ENCODE measurements at places on chromosomes 1 and 21.
A peak's percentile ranks its signal among the peaks of the same experiment; 100 is the strongest.

- DNase-seq, result no peak
These were observed 87.5 kb downstream of the AJAP1 start for GRCh38 chr1:4741876-4742423.

- DNase-seq, result no peak
These were observed 118.0 kb upstream of the IPO9 start for GRCh38 chr1:201710632-201711597.

GRCh38 chr21:26941421-26941820 is 25.5 kb downstream of the ADAMTS5 start:
- no peak for DNase-seq

DNA sequence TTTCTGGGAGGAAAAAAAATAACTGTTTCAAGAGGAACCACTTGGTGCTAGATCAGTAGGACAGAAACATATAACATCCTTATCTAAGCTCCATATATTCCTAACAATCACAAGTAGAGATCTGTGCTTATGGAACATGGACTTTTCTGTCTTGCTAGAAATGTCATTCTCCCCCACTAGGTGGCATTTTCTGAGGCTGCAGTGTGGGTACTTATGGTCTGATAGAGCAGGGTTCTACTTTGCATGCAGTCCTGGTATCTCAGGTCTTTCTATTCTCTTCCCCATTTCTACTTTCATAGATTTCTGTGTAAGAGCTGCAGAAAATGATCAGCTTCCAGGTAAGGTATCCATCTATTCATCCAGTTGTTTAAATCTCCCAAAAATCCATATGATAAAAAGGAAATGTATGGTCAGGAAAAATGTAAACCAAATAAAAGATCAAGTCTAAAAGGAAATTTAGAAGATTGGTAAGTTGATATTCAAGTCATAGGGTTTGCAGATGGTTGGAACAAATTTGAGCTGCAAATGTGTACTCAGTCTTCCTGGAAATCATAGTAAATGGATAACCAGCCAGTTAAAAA is 1.5 kb downstream of the ZNF684 start:
- peak; percentile 52 for DNase-seq

DNA sequence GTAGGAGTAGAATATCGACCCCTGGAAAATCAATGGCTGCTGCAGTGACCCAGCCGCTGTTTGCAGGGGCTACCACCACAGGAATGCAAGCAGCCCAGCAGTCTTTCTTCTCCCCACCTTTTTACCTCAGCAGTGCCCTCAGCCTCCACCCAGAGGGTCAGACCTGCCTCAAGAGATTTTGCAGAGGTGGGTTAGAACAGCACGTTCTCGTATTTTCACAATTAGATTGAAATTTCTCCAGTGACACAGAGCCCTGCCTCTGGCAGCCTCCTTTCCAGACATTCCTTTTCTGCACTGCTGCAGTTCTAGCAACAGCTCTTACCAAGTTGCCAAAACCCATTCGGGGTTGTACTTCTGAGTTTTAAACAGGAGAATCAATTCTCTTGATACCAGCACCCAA is 38.3 kb upstream of the PIGV start:
- no peak for DNase-seq

- no peak for DNase-seq
These were observed 6.7 kb downstream of the SLC1A7 start for GRCh38 chr1:53135735-53136114.

DNA sequence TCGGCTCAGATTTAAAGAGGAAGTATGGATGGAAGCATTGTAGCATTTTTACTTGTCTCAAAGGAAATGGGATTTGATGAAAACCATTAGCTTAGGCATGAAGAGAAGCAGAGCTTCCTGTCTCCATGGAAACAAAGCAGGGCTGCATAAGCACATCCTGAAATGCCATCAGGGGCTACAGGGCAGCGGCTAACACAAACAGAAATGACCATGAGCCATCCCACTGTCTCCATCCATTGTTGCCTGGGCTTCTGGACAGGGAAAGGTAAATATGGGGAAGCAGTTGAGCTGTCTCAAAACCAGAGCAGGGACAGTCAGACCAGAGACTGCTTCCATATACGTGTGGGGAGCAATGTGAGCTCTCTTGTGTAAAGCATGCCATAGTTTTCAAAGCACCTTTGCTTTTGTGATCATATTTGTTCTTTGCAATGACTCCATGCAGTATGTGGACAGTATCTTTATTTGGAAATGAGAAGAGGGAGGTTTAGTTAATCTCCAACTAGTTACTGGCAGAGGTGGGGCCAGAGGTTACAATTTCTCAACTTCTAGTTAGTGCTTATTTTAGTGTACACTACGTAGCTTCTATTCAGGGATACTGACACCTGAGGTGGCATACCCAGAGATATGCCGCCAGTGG is 176.1 kb downstream of the CACNA1E start:
- DNase-seq, result no peak

GRCh38 chr1:81443288-81443687 is 357.4 kb upstream of the ADGRL2 start:
- DNase-seq, result no peak

DNA sequence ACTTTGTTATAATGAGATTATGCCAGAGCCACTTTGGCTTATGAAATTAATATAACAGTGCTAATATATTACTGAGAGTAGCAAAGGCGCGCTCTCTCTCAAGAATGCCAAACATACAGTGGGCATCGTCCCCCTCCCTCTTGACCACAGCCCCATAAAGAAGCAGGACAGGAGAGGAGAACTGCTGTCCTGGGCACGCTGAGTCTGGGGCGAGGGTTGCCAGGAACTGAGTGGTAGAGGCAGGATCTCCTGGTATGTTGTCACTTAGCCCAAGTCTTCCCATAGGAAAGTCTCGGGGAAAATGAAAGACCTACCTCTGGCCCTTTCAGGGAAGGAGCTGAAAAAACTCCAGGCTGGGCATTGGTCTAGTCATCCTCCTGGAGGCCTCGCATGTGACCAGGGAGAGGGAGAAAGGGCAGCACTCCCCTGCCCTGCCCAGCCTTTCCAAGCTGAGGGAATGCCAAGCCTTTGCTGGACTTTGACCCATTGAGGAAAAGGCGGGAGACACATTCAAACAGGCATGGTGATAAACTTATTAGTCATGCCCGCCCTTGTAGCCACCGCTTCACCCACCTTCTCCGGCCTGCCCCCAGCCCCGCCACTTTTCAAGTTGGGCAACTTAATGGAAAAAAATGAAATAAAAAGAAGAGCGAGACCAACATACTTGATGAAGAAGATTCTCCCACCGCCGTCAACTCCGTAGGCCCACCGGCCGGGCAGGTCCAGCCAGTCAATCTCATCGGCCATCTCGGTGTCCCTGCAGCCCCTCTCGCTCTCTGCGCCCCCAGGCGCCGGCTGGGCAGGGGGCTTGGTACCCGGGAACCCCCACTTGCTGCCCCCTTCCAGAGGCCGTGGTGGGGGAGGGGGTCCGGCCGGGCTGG is 17.4 kb upstream of the PLEKHA6 start:
- no peak for DNase-seq

- no peak for DNase-seq
These were observed 106.7 kb downstream of the LEPR start for GRCh38 chr1:65527190-65527589.

GRCh38 chr21:25806060-25806459 is 71.3 kb downstream of the GABPA start:
- no peak for DNase-seq

- DNase-seq, result no peak
These were observed 28.5 kb downstream of the COA7 start for GRCh38 chr1:52669696-52670095.

- no peak for DNase-seq
These were observed 201.6 kb downstream of the SDCCAG8 start for GRCh38 chr1:243457363-243457982.

DNA sequence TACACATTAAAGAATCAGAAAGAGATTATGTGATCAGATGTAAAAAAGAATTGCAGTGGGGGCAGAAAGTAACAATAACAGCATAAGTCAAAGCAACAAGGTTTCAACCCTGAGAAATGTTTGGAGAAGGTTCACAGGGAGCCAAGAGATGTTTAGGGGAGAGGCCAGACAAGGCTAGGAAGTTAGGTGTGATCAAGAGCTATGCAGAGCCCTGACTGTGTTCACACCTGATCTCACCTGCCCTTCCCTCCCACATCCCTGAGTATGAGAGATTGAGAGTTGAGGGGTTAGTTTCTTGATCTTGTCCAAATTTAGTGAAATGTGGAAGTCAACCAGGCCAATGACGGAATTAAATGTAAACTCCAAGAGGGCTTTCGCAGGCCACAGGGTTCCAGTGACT is 10.2 kb downstream of the PTPN14 start:
- DNase-seq, result no peak

DNA sequence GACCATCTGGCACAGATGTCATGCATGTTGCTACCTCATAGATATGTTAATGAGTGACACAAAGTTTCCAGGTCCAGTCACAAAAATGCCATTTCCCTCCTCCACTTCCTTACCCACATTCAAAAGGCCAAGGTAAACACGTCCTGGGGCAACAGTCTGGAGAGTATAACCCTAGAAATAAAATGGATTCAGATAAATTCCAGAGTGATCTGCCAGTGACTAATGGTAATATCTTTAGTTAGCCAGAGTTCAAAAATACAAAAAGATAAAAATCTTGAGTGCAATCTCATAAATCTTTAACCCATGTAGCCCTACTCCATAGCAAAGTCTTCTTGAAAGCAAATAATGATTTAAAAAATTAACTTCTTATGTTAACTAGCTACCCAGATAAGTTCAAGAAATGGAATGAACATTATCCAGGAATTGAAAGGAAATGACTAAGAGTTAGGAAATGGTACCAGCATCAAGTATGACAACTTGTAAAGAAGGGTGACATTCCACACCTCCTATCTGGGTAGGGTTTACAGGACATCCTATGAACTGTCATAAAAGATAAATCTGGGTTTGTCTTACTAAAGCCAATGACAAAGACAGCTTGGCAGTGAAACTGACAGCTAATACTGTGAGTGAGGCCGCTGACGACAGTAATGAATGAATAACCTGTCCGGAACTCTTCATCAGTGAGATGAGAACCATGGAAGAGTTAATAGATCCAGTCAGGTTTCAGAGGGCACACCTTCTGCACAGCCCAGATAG is 18.1 kb downstream of the RGS2 start:
- DNase-seq, result no peak

DNA sequence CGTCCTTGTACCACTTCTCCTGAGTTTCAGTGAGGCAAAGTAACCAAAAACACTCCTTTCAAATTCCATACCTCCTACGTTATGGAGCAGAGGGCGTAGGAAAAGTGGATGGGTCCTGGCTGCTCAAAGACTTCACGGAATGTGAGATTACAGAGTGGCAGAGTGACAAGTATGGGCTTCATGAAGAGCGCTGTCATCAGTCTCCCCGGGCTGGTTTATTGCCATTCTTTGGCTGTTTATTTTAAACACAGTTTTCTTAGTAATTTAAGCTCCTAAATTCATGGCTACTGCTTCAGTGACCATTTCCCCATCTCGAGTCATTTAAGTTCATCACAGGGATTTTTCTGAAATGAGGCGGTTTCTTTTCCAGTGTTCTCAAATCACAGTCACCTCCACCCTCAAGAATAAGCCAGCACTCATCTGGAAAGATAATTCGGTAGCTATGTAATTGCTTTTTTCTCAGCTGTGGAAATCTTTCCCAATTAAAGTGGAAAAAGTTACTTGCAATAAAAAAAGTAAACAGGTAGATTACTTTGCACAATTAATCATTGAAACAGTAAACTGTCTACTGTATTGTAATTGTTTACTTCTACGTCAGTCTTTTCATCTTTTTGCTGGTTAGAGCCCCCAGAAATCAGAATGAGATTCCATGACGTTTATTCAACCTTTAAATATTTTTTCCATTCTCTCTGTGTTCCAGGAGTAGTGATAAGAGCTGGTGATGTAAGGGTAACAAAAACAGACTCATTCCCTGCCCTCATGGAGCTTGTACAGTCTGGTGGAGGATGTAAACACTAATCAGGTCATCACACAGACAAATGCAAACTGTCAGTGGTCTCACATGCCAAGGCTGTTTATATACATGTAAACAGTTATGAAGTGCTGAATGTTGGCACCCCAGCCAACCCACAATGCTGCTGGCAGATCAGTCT is 3.0 kb upstream of the SMYD2 start:
- no peak for DNase-seq

DNA sequence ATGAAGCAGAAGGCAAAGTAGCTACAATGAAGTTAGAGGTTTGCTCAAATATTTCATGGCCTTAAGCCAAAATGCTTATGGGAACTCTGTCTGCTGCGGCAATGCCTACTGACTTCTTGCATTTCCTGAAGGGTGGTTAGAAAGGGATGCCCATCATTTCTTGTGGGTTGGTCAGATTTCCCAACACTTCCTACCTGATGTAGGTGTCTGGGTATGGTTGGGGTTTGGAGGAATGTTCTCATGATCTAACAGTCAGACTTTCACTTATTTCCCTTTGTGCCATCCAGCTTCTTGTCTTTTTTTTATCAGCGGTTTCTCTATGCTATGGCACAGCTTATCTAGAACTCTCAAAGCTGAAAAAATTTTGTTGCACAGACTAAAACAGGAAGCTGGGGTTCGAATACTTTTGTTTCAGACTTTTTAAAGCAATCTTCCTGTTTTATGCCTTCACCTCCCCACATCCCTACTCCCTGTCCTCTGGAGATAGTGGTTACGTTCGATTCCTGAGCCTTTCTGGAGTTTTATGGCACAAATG is 307.7 kb downstream of the USP25 start:
- DNase-seq, result peak; percentile 73

- DNase-seq, result no peak
These were observed 2.7 kb downstream of the CELF3 start for GRCh38 chr1:151713874-151714273.

- DNase-seq, result no peak
These were observed 44.2 kb upstream of the KDM4A start for GRCh38 chr1:43605766-43606165.

- DNase-seq, result no peak
These were observed 3.5 kb upstream of the TIAM1 start for GRCh38 chr21:31347435-31348032.

DNA sequence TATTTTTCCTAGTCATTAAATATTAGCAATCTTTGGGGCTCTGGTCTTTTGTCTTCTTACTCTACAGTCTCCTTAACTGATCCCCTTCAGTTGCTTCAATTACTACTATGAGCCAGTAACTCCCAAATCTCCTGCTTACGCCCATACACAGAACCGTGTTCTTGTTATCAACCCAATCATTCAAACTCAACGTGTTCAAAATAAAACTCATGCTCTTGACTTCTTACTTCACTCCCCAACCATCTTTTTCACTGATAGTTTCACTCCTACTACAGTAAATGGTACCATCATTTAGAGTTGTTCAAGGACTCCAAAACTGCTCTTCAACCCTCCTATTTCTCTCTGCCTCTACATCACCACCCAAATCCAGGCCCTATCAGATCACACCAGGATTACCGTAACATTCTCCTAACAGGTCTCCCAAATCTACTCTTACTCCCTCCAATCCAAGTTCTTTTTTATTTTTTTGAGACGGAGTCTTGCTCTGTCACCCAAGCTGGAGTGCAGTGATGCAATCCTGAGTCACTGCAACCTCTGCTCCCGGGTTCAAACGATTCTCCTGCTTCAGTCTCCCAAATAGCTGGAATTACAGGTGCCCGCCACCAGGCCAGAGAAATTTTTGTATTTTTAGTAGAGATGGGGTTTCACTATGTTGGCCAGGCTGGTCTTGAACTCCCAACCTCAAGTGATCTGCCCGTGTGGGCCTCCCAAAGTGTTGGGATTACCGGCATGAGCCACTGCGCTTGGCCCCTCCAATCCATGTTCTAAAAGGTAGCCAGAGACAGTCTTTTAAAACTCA is 3.0 kb downstream of the YARS1 start:
- no peak for DNase-seq

All from hematopoietic multipotent progenitor cell (in vitro differentiated cells).